ENCODE measurements at places on chromosomes 1 and 21.

- DNase-seq: no peak
Measured at GRCh38 chr1:116770625-116771024, 16.4 kb downstream of the CD2 start.

DNA sequence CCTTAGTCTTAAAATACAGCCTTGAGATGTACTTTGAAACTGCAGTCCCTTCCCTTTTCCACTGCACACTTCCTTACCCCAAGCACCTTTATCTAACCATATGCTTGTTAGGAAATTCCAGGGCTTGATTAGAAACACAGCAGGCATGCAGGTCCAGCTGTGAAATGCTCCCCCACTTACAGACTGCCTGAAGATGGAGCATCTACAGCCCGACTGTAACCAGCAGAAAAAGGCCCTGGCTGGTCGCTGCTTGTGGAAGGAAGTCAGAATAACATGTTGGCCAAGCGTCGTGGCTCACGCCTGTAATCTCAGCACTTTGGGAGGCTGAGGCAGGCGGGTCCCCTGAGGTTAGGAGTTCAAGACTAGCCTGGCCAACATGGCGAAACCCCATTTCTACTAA, 37.2 kb downstream of the VN1R5 start:
- DNase-seq: no peak

DNA sequence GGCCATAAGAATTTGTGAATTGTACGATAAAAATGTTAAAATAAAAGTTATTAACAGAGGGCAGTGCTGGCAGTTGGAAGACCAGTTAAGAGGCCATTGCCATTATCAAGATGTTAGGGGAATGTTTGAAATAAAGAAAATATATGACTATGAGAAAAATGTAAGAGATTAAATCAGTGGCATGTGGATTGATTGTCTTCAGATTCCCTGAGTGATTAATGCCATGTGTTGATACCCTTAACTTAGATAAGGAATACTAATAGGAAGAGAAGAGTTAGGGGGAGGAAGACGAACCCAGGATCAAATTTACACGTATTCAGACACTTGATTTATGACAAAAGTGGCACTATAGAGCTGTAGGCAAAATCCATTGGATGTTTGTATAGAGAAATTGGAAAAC, 155.8 kb downstream of the PIK3R3 start:
- no peak for DNase-seq

DNA sequence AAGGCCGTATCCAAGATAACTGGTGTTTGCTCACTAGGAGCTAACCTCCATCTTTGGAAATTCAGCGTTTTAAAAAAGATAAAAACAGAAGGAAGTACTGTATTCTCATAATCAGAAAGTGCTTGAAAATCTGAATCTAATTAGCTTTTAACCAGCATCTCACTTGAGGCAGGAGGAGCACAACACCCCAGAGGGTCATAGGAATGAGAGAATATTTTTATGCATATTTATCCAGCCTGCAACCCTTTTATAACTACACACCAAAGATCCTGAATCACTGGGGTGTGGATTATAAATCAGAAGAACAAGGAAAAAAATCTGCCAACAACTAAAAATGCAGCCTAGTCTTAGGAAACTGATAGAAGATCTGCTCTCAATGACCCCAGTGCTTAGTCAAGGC, 68.0 kb upstream of the PTCH2 start:
- DNase-seq: no peak

- DNase-seq: no peak
Measured at GRCh38 chr1:224786533-224787250, 142.8 kb upstream of the DNAH14 start.

DNA sequence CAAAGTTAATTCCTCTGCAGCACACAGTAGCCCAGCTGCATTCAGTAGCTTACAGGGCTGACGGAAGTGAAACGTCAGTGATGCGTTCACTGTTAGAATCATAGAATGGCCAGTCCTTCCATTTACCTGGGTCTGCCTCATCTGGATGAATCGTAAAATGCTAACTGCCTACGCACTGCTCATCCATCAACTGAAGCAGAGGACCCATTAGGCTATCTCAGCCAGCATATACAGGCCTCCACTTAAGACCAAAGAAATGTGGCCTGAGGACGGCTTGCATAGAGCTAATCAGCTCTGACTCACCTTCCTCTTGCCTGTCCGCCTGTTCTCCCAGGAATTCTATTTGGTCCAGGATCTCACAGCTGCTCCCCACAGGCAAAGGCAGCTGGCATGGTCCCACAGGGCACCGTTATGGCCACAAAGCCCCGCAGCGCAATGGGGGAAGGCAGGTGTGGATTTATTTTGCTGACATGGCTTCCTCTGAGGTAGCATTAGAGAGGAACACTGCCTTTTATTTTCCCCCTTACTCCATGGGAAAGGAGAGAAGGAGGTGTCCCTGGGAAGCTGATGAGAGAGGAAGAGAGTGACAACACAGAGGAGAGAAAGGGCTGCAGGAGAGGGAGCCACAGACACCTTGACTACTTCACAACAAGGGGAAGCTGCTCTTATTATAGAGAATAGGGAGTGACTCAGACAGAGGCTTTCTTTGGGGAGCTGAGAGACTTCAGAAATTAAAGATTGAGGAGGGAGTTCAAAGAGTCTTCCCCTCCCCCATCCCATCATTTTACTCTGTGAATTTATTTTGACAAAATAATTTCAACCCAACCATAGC, 177.6 kb downstream of the HHIPL2 start:
- DNase-seq: no peak

GRCh38 chr1:226111098-226111882, 48.8 kb downstream of the H3-3A start:
- no peak for DNase-seq

DNA sequence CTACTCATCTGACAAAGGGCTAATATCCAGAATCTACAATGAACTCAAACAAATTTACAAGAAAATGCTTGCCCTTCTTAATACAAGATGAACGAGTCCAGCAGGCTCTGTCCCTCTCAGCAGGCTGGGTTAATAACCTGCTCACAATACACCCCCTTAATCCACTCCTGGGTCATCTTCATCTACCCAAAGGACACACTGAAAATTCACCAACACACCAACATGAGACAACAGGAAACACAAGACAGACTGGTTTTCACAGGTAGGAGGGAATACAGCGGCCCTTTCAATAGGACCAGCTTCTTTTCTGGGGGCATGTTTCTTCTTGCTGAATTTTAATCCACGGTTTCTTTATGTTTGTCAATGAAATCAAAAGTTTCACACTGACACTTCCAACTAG, 44.6 kb downstream of the SUSD4 start:
- DNase-seq: no peak

DNA sequence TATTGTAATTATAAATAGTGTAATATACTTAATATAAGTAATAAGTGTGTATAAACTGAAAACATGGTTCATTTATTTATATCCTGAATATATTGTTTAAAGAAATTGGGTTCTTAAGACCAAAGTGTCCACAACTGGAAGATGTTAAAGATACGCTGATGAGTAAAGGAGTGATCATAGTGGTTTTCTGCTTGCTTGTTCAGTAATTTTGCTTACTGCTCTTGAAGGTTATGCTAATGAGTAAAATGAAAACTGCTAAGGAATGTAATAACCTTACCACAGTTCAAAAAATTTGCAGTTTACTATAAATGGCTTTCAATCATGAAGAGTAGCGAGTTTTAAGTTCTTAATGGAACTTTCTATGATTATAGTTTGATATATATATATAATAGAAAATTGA, 22.0 kb downstream of the DONSON start:
- no peak for DNase-seq

DNA sequence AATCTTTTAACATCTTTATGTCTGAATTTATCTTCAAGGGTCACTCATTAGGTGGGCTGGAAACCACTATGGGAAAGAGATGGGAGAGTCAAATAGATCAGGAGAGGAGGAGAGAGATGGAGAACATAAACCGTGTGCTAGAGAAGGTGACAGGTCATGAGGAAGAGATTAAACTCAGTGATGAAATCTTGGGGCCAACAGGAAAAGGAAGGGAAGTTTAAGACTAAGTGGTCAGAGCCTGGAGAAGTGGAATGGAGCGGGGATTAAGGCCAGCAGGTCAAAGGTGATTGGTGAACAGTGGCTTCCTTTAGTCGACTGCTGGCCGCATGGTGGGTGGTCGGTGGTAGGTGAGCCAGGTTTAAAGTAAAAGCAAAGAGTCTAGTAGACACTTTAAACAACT, 169.3 kb upstream of the IVNS1ABP start:
- DNase-seq: no peak

DNA sequence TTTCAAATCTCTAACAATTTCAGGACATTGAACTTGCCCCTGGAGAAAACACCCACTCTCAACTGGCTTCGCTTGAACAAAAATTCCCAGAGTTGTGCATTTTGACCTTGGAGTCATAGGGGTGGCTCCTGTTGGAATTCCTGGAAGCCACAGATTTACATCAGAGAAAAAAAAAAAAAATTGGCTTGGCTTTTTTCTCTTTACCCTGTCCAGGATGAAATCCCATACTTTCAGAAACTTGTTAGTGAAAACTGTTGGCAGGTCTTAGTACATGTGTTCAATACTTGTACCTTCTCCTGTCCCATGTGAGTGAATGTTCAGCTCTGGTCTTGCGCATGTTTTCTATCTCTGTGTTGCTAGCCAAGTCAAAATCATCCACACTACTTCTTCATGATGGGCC, 228.8 kb downstream of the TGFB2 start:
- DNase-seq: no peak

GRCh38 chr1:203649551-203649998, 22.9 kb downstream of the ATP2B4 start:
- DNase-seq: peak; percentile 60

GRCh38 chr1:61012341-61012761, 70.0 kb upstream of the NFIA start:
- DNase-seq: no peak

DNA sequence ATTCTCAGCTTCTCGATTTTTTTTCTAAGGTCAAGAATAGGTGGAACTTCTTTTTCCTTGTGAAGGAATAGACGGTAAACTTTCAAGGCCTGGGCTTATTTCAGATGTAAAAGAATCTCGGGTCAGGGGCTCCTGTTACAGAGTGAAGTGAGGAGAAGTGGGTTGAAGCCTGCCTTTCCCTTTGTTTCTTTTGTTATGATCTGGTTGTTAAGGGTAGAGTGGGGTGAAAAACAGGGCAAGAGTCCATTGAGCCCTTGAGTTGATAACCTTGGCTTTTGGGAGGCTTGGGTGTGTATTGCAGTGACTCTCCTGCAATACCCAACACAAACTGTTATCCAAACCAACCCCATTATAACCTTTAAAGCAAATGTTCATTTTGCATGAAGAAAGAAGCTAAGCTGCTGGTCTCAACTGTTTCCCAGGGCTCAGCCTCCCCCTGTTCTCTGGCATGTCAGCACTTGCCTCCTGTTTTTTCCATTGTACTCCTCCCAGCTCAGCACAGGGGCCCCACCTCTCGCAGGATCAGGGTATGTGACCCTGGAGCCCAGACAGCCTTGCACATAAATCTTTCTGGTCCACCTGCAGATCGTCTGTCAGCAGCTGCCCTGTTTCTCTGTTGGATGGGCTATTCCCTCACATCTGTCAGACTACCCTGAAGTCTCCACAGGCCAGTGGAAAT, 102.4 kb downstream of the CACHD1 start:
- DNase-seq: no peak

Data from CD4-positive, alpha-beta T cell treated with Interferon alpha-2 for 1 hour (primary cell).